ENCODE measurements at places on chromosomes 7 and 10.

DNA sequence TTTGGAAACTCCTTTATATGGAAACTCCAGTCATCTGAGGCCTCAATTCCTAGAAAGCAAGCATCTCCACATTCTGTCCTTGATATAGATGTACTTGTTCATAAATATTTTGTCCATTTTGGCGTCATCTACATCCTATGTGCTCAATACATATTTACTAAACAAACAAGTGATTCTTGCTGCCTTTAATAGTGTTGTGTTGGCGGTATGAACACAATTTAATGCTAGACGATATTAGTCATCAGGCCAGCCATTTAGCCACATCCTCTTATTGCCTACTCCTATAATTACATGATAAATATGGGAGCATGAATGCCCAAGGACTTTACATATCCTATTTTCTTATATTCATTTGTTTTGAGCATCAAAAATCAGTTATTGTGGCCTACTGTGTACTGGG lies 18.5 kb upstream of the IFRD1 start:
- DNase-seq, result no peak

- peak; percentile 22 for DNase-seq
These were observed 10.4 kb downstream of the STMP1 start for GRCh38 chr7:135672560-135673359.

- no peak for DNase-seq
These were observed 45.1 kb downstream of the DPY19L1 start for GRCh38 chr7:34991938-34992840.

GRCh38 chr10:116848032-116848943 lies 1.0 kb upstream of the ENO4 start:
- DNase-seq, result no peak

DNA sequence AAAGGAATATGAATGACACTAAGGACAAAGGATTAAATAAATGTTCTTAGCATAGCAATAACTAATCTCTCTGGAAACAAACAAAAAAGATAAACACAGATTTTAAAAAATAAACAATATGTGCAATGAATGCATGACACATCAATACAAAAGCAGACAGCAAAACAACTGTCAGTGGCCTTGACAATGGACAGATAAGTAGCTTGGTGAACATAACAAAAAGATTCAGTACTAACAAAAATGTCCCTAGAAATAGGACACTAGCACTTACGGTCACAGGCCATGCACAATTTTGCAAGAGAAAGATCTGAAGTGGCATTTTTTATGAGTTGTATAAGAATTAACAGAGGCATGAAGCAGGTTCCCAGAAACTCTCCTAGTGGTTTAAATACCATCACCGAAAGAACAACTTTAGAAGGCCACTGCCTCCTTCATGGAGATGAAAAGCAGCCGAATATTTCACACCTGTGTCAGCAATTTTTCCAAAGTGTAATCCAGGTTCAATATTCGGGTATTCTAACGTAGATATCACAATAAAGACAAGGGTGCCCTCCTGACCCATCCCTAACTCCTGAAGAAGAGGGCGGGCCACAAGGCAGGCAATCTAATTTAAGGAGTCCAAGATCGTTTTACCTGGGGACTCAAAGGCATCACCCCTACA lies 231.3 kb upstream of the MKLN1 start:
- no peak for DNase-seq

- DNase-seq, result no peak
These were observed 1.7 kb downstream of the CYP3A4 start for GRCh38 chr7:99782012-99782953.

DNA sequence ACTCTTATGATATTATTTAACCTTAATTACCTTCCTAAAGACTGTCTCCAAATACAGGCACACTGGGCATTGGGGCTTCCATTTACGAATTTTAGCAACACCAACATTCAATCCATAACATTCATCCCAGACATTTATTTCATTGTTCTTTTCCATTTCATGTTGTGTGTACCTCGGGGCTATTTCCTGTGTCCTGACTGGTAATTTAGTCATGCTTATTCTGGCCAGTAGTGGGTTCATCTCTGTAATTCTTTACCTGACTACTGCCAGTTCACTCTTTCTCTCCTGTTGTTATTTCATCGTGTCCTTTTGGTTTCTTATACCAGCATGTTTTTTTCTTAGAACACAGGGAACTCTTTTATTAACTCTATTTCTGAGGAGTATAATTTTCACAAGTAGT lies 225.7 kb downstream of the PLXDC2 start:
- DNase-seq, result no peak

GRCh38 chr7:44617225-44617890 lies 10.9 kb downstream of the OGDH start:
- no peak for DNase-seq

GRCh38 chr7:1591876-1592275 lies 22.0 kb upstream of the PSMG3 start:
- peak; percentile 83 for DNase-seq

DNA sequence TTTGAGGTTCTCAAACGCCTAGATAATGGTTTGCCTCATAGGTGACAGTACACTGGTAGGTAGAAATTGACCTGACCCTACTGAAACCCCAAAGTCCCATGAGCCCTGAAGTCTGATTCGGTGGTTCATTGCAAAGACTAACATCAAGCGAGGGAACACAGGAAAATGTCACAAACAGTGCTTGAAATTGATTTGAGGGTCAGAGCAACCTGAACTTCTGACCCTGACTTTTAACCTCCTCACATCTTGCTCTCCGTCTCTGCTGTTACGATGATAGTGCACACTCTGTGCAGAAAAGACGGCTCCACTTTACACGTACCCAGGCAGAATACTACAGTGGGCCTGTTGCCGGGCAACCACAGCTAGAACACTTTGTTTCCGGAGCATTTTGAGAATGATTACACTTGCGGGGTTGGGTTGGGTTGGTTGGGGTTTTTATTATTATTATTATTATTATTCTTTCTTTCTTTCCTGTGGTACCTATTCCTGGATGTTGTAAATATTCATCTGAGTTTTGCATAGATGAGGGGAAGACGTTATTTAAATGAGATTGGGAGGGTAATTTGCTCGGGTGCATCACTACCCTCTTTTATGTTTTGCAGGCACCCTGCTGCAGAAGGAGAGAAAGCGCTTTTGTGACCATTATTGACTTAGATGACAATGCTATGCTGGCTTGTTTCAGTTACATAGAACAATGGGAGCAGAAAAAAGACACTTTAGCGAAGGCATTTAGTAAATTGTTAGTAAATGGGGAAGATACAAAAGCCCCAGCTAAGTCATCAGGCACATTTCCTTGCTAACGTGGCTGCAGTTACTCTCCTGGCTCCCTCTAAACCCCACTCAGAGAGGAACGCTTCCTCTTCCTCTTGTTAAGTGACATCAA lies 438.1 kb upstream of the NRP1 start:
- no peak for DNase-seq

Measured in DND-41 (cell line).